ENCODE measurements at places on chromosomes 1 and 21.

- no peak for DNase-seq
Observed at GRCh38 chr1:34824817-34825454, 32.1 kb downstream of the GJA4 start.

- no peak for DNase-seq
Observed at GRCh38 chr1:205925736-205926135, 17.5 kb downstream of the SLC26A9 start.

- DNase-seq: no peak
Observed at GRCh38 chr1:93672069-93672468, 9.6 kb downstream of the BCAR3 start.

DNA sequence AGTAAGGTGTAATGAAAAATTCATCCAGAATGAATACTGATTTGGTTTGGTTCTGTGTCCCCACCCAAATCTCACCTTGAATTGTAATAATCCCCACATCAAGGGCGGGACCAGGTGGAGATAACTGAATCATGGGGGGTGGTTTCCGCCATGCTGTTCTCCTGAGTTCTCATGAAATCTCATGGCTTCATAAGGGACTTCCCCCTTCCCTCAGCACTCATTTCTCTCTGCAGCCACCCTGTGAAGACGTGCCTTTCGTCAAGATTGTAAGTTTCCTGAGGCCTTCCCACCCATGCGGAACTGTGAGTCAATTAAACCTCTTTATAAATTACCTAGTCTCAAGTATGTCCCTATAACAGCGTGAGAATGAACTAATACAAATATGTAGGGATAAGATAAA lies 5.5 kb upstream of the SYNJ1 start:
- no peak for DNase-seq

DNA sequence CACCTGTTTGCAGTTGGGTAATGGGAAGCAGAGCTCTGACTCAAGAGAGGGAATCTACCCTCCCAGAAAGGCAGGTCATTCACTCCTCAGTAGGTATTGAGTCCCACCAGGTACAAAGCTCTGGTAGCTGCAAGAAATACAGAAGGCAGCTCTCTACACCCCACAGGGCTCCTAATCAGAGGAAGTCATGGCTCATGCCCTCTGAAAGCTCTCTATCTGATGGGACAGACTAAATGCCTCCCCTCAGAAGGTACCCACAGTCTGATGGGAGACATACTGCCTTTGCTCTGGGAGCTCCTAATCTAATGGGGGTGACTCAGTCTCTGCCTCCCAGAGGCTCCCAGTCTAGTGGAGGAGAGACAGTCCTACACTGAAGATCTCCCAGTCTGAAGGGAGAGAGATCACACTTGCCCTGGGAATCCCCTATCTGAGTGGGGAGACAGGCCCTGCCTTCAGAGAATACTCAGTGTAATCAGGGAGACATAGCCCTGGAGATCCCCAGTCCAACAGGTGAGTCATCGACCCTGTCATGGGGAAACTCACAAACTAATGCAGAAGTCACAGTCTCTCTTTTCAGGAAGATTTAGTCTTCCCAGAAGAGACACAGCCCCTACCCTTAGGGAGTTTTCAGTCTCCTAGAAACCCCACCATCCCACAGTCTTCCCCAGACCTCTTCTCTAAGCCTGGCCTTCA lies 23.7 kb downstream of the CAMK1G start:
- no peak for DNase-seq

GRCh38 chr21:41761934-41762635 lies 4.8 kb downstream of the RIPK4 start:
- no peak for DNase-seq

- DNase-seq: no peak
Observed at GRCh38 chr1:220711056-220711809, 21.1 kb downstream of the C1orf115 start.

DNA sequence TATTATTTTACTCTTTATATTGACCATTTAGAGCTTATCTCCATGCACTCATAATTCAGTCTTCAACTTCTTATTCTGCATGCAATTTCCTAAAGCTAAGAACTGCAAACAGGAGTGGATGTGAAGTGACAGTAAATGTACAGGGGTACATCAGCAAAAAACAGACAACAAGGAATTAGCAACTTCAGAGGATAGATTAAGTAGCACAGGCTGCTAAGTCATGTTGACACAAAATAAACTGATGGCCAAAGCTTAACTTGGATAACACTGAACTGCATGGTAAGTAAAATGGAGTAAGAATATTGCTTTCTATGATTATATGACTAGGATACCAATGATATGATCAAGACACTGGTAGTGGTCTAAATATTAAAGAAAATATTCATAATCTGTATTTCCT lies 66.5 kb downstream of the USP24 start:
- DNase-seq: no peak

- DNase-seq: peak; percentile 43
Observed at GRCh38 chr1:211132721-211133392, 1.1 kb downstream of the KCNH1 start.

GRCh38 chr1:24952413-24952841 lies 22.4 kb upstream of the RUNX3 start:
- no peak for DNase-seq

DNA sequence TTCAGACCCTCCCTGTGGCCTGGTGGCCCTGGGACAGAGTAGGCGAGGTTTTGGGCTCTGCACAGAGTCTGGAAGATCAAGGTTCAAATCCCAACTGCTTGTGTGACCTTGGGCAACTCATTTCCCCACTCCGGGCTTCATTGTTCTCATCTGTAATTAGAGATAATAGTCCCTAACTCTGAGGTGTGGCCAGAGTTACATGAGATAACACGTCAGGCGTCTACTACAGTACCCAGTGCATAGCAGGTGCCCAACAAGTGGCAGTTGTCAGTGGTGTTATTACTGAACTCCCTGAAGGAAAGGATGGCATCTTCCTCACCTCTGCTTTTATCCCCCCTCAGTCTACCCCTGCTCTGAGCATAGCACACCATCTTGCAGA lies 20.8 kb downstream of the RAP1GAP start:
- no peak for DNase-seq

DNA sequence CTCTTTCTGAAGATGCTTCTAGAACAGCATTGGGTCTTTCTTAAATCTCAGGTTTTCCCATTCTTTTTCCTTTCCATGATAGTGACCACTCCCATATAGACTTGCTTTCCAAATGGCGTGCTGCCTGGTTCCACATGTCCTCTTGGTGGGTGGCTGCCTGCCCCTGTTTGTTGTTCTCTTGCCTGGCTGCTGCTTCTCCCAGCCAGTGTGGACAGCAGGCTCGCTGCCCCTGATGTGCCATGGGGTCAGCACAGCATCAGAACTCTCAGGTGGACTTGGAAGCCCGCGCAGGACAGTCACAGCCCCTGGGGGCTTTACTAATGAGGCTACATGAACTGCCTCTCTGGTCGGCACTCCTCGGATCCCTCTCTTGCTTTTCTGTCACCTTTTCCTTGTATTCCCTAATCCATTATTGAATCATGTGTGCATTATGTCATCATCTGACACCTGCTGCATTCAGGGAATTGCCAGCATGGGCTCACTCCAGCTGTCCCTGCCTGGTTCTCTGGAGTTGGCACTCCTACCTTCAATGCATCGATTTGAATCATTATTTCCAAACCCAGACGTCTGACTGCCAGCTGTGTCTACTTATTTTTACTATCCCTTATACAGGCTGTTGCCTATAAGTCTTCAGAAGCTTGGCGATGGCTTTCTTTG lies 100.5 kb upstream of the COA6 start:
- DNase-seq: peak; percentile 19

DNA sequence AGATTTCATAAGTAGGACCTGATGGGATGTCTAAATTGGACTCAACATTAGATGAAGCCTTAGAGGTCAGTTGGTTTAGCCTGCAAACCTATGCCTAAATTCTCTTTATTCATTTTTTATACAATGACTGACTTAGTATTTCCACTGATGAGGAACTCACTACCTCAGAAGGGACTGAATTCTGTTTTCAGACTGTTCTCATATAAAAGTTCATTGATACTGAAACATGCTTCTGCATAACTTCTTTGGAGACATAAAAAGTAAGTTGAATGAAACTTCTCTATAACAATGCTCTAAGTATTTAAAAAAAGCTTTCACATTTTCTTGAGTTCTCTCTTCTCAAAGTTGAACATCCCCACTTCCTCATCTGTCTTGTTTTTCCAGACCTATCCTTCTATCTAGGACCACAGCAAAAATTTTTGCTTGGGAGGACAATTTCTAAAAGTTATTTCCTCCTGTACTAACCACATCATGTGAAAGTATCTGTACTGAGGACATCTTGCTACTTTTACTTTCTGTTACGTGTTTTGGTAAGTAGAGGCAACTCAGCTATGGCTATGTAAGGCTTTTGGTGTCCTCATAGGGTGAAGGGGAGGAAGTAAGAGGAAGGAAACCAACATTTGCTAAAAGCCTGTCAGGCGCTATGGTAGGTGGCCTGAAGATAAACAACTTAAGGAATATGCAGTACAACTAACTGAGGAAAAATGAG lies 64.1 kb downstream of the USP24 start:
- DNase-seq: no peak

- no peak for DNase-seq
Observed at GRCh38 chr1:223337174-223337869, 26.7 kb downstream of the SUSD4 start.

GRCh38 chr1:184695023-184695422 lies 59.6 kb downstream of the EDEM3 start:
- no peak for DNase-seq

DNA sequence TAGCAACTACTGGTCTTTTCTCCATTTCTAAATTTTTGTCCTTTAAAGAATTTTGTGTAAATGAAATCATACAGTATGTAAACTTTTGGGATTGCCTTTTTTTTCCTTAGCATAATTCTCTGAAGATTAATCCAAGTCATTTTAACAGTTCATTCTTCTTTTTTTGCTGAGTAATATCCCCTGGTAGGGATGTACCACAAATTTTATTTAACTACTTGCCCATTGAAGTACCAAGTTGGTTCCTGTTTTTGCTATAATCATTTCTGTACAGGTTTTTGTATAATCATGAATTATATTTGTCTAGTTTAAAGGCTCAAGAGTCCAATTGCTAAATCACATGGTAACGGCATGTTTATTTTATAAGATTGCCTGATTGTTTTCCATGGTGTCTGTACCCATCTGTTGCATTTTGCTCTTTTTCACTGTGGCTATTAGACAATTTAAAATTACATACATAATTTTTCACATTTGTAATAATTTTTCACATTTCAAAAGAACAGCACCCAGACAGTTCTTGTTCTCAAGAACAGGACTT lies 891.1 kb downstream of the USP25 start:
- no peak for DNase-seq

- peak; percentile 59 for DNase-seq
Observed at GRCh38 chr1:17569200-17570139, 30.0 kb downstream of the ARHGEF10L start.

DNA sequence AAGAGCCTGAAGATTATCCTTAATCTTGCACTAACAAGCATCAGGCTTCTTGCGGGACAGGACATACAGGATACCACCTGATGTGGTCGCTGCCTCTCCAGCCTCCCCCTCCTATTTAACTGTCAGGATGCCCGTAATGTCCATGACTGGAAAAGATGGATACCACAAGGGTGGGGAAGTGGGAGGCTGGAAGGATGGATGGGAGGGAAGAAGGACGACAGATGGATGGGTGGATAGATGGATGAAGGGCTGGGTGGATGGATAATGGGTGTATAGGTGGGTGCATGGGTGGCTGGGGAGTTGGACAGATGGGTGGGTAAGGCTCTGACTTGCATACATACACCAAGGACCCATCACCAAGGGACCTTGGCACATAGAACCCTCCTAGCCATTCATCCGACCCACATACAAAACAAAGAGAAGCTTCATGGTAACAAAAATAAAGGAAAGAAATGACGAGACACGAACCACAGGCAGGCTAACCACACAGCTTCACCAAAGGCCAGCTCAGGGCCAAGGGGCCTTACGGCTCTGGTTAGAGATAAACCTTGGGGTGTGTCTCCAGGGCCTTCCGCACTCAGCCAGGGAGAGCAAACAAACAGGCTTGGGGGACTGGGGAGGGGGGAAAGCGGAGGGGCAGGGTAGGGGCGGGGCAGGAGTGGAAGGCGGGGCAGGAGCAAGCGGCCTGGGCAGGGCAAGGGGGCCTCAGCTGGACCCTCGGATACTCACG lies 50.5 kb downstream of the HSPG2 start:
- DNase-seq: no peak

DNA sequence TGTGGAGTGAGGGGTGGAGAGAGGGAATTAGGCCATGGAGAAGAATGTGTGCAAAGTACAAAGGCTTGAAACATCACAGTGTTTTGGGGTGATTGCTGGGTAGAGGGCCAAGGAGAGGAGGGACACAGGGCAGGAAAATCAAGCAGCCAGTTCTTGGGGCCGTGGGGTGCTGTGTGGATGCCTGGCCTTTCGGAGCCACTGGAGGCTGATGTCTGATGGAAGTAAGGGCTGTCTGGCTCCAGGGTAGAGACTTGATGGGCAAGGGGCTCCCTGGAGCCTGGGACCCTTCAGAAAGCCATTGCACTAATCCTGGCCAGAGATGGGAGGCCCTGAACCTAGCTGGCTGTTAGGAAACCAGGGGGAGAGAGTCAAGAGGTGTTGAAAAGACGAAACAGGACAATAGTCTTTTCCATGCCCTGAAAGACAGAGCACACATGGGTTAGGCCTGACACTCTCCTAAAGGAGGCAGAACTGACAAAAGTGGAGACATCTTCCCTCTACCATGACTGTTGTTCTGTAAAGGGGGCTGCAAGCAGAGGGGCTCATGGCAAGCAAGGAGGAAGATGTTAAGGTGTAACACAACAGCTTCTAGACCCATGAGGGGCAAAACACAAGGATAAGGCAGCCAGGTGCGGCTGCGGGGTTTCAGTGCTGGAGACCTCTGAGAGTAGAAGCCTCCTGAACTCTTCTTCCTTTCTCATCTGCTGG lies 21.0 kb downstream of the ATF3 start:
- no peak for DNase-seq

GRCh38 chr1:201414051-201414738 lies 7.3 kb downstream of the TNNI1 start:
- DNase-seq: no peak

GRCh38 chr21:23574932-23575331 lies 2032.3 kb downstream of the MRPL39 start:
- DNase-seq: no peak

DNA sequence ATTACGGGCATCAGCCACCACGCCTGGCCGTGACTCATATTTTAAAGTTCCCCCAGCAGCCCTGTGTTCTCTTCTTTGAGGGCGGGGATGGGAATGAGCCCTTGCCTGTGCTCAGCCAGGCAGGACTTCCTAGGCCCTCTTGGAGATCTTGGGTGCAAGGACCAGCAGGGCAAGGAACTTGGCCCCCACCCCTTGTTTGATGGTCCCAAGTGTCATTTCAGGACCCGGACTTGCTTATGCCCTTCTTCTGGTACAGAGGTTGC lies 9.3 kb downstream of the RASSF5 start:
- no peak for DNase-seq

GRCh38 chr1:225691377-225691776 lies 38.5 kb upstream of the ENAH start:
- no peak for DNase-seq
